RWPE2 (cell line): ENCODE measurements at places on chromosomes 5 and 9.

DNA sequence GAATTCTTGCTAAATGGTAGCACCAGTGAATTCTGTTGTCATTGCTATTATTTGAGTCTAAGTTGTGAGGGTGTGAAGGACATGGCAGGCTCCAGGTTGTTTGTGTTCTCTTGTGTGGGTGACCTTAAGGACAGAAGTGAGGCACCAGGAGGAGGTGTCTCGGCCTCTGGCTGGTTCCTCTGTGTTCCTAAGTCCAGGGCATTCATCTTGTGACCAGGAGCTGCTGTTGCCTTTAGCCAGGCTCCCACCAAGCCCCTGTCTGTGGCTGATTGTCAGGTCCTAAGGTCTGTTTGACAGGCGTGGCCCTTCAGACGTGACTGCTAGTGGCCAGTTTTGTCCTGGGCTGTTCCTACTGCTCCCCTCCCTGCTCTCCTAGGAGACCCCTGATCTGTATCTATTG is 89.4 kb downstream of the ANGPTL2 start:
- DNase-seq = no peak

GRCh38 chr9:108271646-108272348 is 584.0 kb downstream of the ACTL7B start:
- no peak for DNase-seq

- no peak for DNase-seq
These were observed 15.4 kb downstream of the LMAN2 start for GRCh38 chr5:177336112-177336511.

- DNase-seq = no peak
These were observed 10.6 kb downstream of the AFAP1L1 start for GRCh38 chr5:149282027-149282965.

DNA sequence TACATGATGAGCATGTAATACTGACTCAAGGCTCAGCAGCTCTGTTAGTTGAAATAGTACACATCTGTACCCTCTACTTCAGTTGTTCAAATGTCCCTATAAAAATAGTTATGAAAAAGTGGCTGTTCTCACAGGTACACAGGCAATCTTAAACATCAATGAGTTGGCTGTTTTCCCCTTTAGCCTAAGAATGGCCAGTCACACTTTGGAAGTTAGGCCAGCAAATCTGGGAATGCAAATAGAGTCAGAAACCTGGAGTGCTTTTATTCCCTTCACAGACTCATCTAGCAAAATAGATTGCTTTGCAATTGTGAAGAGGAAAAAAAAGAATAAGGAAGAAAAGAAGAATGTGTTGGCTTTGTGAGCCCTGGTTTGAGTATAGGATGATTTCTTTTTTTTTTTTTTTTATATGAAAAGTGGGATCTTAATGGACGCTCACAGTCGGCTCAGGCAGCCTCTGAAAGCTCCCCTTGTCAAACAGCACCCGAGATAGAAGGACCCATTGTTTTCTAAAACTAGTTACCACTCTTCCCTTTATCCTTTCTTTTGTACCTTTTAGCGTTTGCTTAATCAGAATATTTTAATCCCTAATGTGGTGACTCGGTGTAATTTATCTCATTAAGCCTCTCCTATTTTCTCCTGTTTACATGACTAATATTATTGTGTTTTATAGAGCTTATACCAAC is 27.9 kb upstream of the TLE1 start:
- no peak for DNase-seq

DNA sequence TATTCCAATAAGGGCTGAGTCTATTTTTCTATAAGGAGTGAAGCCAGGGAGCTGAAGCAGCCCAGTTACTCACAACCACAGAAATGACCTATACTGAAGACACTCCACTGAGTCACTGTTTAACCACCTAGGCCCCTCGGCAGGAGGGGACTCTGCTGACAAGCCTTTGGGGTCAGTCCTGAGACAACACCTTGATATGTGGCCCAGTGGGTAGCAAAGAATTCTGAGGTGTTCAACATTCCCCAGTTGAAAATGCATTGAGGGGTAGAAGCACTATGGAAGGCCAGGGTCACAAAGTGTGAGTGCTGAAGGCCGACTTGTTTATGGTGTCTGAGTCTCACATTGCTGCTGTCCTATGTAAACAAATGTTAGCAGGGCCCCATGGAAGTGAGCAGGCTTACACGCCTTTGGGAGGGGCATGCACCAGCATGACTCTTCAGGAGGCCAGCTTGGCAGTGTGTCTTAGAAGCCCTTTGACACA is 112.6 kb upstream of the NFIL3 start:
- no peak for DNase-seq

DNA sequence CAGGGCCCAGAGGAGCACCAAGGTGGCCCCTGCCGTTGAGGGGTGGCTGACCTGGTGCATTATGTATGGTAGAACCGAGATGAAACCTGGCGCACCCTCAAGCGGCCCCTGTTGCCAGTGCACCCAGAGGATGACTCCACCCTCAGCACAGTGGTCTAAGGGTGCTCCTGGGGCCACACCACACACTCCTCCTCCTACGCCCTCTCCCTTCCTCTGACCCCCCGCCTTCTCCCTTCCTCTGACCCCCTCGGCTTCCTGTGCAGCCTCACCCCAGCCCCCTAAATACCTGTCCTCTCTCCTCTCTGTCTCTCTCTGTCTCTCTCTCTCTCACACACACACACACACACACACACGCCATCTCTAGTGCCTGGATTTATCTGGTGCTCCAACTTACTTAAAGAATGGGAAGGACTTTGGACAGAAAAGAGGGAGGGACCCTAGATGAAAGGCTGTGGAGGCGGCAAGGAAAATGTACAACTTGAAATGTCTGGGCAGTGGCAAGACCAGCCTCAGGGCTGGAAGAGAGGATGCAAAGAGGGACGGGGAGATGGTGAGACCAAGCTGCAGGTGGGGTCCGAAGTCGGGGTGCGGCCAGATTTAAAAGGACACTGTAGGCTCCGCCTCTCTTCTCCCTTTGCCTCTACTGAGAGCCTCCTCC is 18.2 kb upstream of the SLC30A5 start:
- DNase-seq = no peak

DNA sequence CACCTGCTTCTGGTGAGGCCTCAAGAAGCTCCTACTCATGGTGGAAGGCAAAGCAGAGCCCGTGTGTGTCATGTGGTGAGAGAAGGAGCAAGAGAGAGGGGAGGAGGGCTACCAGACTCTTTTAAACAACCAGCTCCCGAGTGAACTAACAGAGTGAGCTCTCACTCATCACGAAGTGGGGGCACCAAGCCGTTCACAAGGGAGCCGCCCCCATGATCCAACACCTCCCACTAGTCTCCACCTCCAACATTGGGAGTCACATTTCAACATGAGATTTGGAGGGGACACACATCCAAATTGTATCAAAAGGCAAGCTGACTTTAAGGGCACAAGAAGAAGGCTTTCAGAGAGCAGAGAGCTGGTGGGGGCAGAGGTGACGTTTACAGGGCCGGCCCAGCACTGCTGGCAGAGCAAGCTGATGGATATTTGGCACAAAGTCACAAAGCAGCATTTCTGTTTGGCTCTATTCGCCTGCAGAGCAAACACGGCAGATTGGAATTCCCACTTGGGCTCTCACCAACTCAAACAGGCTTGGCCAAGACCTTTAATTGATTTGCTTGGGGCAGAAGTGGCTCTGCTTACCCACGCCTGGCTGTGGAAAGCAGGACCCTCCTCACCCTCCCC is 20.0 kb downstream of the PITX1 start:
- no peak for DNase-seq

GRCh38 chr5:41683181-41683580 is 172.8 kb upstream of the PLCXD3 start:
- DNase-seq = no peak

- no peak for DNase-seq
These were observed 50.4 kb downstream of the STARD4 start for GRCh38 chr5:111461934-111462333.
